ENCODE measurements at places on chromosomes 7 and 10.

DNA sequence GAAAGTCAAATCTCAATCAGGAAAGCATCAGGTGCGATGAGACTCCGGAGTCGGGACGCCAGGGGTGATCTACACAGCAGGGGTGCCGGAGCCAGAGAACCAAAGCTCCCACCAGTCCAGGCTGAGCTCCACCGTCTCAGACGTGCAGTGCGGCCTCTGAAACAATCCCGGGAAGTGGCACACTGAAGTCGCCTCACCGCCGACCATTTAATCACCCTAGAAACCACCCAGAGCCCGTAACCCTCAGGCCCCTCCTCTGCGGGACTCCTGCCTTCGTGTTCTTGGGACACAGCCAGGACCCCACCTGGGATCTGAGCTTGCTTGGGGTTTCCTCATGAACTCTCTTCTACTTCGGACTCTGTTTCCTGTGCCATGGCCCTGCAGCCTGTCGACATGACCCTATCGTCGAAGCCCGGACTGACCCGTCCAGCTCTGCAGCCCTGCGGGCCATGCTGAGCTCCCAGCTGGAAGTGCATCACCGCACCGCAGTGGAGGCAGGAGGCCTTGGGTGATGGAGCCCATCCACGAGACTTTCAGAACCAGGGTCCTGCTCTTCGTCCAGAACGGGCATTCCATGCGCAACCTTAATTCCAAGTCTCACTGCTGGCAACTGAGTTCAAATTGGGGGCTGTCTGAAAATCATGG, 266.4 kb downstream of the PTPRN2 start:
- DNase-seq = no peak

- no peak for DNase-seq
These were observed 341.5 kb upstream of the NPVF start for GRCh38 chr7:25569765-25570164.

GRCh38 chr7:27661811-27662489, 733 bp downstream of the HIBADH start:
- no peak for DNase-seq

DNA sequence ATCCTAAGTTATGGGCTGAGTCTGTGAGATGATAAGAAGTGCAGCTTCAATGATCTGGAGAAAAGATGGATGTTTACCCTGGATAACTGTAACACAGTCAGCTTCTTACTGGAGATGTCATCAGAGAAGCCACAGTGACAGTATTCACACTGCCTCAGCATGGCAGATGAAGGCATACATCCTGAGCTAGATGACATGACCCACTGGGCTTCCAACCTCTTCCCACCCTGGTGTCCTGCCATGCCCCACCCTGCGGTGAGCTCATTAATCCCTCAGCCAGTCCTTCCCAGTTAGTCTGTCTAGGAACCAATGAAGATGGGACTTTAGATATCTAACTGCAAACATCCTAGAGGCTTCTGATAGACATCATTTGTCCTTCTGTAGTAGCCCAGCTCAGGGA, 213.8 kb downstream of the TAX1BP1 start:
- no peak for DNase-seq

DNA sequence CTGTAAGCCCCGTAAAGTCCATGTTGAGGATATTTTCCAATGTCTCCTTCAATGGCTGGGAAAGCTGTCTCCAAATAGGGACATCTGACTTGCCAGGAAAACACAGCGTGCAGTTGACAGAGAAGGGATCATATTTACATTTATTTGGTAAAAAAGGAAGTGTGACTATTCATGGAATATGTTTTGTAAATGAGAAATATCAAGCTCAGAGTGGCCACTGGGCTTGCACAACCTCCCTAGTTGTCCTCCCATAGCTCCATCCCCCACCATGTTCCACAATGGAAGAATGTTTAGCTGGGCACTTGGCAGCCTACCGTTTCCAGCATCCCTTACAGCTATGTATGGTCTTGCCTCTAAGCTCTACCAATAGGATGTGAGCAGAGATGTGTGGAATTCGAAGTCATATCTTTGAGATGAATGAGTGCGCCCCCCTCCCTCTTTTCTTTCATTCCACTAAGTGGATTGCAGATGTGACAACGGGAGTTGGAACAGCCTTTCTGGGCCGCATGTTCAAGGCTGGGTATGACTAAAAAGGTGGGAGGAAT, 306.6 kb upstream of the ZMIZ1 start:
- no peak for DNase-seq

DNA sequence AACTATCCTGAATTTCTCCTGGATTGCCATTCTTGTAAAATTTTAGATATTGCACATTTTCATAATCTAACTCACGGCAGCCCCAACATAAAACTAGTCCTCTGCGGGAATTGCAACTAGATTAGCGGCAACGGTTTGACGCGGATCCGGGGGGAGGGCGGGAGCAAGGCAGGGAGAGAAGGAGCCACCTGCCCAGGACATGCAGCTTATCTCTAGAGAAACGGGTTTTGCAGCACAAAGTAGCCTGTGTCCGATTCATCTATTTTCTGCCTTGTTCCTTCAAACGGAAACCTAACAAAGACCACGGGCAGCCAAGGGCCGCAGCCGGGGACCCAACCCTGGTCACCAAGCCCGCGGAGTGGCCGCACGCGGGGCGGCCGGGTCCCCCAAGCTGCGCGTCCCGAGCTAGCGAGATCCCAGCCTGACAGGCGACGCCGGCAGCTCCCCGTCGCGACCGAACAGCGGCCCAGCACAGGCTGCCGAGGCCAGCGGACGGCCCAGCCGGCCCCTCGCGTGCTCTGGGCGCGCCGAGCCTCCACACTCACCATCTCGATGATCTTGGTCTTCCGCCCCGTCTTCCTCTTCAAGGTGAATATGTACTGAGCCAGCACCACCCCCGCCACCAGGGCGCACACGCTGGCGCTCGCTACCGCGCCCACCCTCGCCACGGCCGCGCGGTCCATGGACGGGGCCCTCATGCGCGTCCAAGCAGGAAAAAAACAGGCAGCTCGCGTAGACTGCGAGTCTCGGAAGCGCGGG, at the start of gene NT5C3A:
NT5C3A (minus strand) TSS at position 754 of the 759 bp plus-strand sequence; CDS start at position 683, 71 bp downstream.
- DNase-seq = no peak

- no peak for DNase-seq
These were observed 2.8 kb downstream of the FAM180A start for GRCh38 chr7:135745703-135746312.

- no peak for DNase-seq
These were observed 229.9 kb downstream of the ADARB2 start for GRCh38 chr10:1507436-1507835.

- no peak for DNase-seq
These were observed 51.3 kb upstream of the FAM3C start for GRCh38 chr7:121447243-121447910.

DNA sequence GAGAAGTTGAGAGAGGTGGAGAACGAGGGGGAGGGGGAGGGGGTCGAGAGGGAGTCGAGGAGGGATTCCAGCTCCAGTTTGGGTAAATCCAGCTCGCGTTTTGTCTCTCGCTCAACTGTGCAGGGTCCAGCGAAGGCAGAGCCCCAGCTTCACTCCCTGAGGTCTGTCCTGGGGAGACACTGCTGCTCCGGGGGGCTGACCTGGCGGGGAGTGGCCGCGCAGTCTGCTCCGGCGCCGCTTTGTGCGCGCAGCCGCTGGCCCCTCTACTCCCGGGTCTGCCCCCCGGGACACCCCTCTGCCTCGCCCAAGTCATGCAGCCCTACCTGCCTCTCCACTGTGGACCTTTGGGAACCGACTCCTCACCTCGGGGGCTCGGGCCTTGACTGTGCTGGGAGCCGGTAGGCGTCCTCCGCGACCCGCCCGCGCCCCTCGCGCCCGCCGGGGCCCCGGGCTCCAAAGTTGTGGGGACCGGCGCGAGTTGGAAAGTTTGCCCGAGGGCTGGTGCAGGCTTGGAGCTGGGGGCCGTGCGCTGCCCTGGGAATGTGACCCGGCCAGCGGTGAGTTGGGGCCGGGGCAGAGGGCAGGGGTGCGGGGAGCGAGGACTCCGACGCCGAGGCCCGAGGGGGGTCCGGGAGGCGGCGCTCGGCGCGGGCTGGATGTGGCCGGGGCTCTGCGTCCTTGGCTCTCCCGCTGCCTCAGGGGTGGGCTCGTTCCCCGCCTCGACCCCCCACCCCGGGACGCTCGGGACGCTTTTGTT, at the start of gene TET1:
TET1 (plus strand) TSS at position 152 of the 757 bp plus-strand sequence. CDS start 12,002 bp downstream, outside the sequence.
- no peak for DNase-seq

- DNase-seq = no peak
These were observed 2.9 kb downstream of the MTPAP start for GRCh38 chr10:30346131-30346530.

DNA sequence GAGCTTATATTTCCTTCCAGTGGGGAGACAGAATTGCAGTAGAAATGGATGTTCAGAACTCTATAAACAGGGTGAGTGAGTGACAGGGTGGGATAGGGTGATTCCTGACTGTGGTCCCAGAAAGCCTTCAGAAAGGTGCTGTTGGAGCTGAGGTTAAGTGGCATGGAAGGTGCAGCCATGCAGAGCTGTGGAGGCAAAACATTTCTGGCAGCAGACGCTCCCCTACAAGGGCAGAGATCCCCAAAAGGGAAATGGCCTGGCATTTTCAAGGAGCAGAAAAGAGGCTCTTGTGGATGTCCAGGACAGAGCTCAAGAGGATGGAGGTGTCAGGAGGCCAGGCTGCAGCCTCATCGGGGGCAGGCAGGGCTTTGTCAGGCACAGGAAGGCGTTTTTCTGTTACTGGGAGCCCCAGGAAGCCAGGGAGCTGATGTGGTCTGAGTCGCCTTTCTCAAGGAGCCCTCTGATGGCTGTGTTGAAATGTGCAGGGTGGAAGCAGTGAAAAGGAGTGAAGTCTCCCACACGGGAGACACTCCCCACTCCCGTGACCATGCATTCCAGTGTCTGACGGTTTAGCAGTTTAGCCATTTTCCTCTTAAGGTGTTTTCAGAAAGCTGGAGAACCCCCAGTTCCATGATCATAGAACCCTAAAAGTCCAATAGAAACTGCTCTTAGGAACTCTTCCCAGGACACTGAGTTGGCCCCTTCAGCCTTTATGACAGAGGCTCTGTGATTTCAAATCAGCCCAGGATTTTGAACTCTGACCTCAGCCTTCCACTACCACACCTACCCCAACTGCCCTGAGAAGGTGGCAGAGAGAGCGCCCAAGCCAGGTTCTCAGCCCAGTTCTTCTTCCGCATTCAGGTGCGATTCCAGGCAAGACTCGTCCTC, 96.2 kb downstream of the C10orf105 start:
- DNase-seq = no peak

DNA sequence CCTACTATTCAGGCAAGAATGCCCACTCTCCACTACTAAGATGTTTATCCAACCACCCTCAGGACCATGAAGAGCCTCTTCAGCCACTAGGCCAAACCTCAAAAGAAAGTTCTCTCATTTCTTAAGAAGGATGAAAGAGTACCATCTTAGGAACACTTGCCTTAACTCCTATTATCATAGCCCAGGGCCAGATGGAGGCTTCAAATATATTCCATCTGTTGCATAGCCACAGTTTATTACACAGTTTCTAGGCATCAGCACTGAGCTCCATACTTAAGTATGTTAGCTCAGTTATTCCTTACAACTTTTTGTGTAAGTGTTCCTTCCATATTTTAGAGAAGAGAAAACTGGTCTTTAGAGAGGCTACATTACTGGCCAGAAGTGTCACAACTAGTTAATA, 37.4 kb upstream of the YAE1 start:
- no peak for DNase-seq

DNA sequence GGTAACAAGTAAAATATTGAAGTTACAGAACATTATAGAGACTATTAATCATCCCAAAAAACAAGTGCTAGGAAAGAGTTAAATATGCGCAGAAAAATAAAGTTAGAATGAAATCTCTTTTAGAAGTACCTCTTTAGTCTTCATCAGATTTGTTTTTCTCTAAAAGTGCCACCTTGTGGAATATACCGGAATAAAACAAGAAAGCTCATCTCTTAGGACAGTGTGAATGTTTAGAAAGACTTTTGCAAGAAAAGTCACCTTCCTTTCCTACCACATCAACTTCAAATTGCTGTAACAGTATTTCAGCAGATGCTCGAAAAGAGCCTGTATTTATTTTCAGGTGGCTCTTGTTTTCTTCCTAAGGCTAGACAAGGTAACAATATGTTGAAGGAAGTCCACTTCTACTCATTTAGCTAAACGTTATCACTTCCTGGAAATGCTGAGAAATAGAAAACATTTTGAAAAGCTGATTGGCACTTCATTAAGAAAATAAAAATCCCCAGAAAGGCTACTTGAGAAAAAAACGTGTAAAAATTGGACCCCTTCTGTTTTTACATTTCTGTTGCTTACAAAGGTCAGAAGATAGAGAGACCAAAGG, 19.8 kb upstream of the FAM133B start:
- no peak for DNase-seq

DNA sequence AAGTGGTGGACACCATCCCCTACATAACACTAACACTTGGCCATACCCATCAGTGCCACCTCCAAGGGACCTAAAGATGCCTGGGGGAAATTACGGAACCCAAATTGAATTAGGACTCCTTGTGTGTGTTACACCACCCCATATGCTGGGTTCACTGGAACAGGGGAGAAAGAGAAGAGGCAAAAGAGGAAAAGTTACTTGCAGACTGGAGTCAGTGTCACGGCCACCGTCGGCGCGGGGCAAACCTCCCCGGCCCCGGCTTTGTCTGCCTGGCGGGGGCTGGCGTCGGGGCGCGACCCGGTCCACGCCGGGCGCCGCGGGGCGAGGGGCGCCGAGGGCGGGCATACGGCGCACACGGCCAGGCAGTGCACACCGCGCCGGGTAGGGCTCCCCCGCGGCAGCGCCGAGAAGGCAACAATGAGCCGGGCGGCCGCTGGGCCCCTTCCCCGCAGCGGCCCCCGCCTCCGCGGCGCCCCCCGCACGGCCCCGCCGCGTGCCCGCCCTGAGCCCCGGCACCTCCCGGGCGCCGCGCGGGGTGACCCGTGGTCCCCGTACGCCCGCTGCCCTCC, 171.1 kb downstream of the FAM107B start:
- no peak for DNase-seq

DNA sequence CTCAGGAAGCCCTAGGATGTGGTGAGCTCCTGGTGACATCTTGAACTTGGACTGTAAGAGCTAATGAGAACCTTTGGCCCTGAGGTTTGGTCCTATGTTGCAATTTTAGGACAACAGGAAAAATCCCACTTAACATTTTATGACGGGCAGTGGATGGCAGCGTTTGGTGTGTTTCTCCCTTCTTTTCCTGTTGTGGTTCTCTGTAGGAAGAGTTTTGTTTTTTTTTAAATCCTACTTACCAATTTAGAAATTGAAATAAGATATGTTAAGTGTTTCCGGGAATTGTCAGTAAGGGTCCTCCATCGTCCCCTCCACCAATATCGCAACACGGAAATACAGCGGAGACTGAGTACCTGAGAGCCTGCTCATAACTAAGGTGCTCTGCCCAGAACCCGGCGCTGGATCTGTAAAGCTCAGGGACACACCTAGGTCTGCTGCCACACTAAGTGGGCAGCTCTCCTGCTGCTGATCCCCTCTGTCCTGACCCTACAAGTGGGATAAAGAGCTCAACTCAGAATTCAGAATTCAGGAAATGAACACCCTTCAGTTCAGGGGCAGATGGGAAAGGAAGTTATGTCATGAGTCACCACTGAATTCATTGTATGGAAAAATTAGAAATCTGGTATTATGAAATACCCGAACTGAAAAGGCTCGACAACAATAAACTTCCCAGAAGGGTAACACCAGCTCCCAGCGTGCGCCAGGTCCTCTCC, 9.1 kb upstream of the PROSER2 start:
- no peak for DNase-seq
